Left ventricle myocardium superior (tissue), 1 donor: ENCODE measurements at places on chromosomes 5 and 9. TPM values are rescaled to one million over a fixed set of nuclear protein-coding genes. Genes with fewer than 3 reads are reported as not detected.

- DNase-seq: no peak
Measured at GRCh38 chr9:88319936-88320747, 68.1 kb upstream of the SPIN1 start.

DNA sequence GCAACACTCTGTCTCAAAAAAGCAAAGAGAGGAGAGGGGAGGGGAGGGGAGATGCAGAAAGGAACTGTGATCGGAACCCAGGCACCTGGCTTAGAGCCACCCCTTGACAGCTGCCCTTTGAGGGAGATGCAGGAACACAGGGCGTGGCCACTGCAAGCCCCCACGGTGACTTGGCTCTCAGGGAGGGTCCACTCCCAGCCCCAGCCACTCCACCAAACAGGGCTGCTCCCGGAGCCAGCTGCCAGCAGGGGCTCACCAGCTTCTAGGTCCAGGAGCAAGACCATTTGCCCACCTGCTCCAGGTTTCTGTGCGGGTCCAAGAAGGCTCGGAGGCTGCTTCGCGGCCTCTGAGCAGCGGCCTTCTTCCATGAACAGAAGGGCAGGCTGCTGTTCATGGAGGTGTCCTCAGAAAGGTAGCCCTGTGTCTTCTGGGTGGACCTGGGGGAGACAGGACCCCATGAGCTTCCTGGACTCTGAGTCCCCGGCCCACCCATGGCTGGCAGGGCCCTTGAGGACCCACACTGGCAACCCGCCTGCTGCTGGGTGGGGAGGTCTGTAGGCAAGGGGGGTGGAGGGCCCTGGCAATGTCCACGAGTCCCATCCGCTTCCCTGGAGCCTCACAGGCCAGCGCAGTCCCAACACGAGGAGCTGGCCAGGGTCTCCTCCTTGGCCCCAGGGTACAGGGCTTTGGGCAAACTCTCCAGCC lies 7.9 kb downstream of the C9orf50 start:
- no peak for DNase-seq

DNA sequence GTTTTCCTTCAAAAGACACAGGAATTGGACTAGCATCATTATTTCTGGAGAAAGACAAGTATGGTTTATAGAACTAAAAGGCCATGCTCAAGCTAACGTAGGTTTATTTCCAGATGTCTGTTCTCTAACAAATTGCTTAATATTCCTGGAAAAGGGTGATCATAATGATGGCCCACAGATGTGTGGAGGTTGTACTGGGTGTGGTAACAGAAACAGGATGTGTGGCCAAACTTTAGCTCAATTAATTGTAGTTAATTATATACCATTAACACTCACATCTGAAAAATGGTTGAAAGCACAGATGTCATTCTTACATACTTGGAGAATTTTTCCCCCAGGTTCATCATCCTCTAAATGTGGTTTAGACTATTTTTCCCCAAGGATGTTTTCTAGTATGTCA lies 292.7 kb upstream of the RASA1 start:
- no peak for DNase-seq

The ZNF354C gene
- total RNA-seq: 5.4 TPM

DNA sequence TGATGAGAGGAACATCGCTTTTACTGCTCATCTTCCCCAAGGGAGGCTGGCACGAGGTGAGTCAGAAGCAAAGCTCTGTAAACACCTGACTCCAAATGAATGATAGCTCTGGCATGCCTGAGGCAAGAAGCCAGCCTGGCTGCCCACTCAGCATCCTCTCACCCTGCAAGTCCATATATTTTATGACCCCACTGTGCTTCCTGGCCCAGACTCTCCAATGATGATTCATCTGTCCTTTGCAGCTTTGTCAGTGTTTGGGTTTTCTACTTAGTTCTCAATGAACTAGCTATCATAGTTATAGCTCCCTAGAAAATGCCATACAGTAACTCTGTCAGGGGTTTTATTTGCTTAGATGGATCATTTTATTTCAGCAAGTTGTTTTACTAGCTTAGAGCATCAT lies 52.1 kb upstream of the FSTL4 start:
- DNase-seq: no peak
